ENCODE measurements at places on chromosomes 2 and 18.
A peak's percentile ranks its signal among the peaks of the same experiment; 100 is the strongest.

DNA sequence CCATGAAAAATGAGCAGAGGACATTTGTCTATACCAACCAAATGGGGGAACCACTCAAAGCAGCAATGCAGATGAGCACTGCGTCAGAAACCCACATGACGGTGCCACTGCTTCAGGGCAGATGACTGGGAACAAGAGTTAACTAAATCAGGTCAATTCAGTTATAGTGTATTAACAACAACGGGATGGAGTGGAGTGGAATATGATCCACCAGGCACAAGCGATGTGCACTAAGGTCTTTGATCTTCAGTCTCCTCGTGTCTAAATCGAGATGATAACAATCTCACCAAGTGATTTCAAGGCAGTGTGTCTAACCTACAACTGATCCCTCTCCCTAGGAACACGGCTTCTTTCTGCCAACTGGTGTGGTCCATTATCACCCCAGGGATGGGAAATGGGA is 269.0 kb downstream of the RAD51AP2 start:
- no peak for DNase-seq

GRCh38 chr2:27145682-27146081 is 3.1 kb upstream of the TCF23 start:
- DNase-seq: no peak

GRCh38 chr2:235621736-235622135 is 127.9 kb downstream of the AGAP1 start:
- DNase-seq: no peak

GRCh38 chr18:60413944-60414547 is 41.5 kb upstream of the MC4R start:
- peak; percentile 4 for DNase-seq

DNA sequence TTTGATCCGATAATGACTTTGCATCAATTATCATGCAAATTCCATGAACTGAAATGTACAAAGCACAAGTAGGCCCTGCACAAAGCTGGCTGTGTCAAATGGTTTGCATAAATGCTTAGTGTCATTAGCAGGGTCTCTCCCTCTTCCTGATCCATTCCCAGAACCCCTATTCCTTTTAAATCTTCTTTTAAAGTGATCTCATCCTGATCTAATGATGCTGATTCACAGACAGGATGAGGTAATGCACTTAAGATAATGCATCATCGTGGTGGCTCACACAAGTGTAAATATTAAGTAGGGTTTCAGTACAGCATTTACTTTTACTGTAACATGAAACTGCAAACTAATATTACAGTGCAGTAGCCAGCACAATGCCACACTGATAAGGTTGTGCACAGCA is 304.8 kb upstream of the SOX11 start:
- no peak for DNase-seq
